Fibroblast of lung (primary cell): ENCODE measurements at places on chromosomes 6 and 20. TPM values are rescaled to one million over a fixed set of nuclear protein-coding genes. Genes with fewer than 3 reads are reported as not detected.

DNA sequence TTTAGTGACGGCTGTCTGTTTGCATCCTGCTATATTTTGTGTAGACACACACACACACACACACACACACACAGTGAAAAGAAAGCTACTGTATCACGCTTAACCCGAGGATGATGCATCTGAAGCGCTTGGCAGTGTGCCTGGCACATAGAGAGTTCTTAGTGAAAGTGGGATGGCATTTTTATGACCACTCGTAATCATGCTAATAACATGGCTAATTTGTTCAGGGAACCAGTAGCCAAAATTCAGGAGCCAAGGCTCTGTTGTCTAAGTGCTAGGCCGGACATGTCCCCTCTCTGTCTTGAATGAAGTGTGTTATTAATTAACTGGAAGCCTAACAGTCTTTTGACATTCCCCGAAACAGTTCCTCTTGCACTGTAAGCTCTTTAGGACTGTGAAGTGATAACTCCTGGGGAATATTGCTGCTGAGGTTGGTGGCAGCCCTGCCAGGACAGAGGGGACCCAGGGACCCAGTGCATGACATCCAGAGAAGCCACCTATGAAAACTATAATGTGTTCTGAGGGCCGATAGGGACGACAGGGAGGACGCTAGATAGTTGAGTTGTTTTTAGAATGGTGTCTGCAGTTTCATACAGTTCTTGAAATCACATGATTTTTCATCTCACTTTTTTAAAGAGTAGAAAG is 45.0 kb upstream of the IRF4 start:
- DNase-seq: peak; percentile 43

DNA sequence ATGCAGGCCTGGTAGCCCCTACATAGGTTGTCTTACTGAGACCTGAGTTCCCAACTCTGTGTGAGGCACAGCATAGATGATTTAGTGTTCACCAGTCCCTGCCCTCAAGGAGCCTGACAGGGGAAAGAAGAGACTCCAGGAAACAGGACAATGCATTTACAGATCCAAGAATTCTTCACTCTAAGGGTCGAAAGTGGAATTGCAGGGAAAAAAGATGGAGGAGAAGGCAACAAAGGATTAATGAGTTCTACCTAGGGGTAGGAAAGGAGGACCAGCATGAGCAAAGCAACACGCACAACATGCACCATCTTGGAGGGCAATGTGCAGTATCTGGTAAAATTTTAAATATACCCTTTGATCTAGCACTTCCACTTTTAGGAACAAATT is 5.9 kb downstream of the SPAG4 start:
- DNase-seq: no peak

DNA sequence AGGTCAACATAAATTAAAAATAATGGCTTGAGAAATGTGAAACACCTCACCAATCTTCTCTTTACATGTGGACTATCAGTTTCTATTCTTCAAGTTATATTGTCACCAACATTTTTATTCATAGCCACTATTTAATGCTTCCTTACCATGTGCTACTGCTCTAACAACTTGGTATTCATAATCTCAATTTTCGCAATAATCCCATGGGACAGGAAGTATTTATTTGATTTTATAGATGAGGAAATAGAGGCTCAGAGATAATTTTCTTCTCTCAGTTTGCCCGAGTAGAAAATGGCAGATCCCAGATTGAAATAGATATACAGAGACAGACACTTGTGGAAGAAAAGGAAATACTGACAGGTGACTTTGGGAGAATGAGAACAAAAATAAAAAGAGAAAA is 66.6 kb downstream of the FAM83B start:
- no peak for DNase-seq

- DNase-seq: no peak
These were observed 131.2 kb upstream of the CDYL start for GRCh38 chr6:4644996-4645395.

DNA sequence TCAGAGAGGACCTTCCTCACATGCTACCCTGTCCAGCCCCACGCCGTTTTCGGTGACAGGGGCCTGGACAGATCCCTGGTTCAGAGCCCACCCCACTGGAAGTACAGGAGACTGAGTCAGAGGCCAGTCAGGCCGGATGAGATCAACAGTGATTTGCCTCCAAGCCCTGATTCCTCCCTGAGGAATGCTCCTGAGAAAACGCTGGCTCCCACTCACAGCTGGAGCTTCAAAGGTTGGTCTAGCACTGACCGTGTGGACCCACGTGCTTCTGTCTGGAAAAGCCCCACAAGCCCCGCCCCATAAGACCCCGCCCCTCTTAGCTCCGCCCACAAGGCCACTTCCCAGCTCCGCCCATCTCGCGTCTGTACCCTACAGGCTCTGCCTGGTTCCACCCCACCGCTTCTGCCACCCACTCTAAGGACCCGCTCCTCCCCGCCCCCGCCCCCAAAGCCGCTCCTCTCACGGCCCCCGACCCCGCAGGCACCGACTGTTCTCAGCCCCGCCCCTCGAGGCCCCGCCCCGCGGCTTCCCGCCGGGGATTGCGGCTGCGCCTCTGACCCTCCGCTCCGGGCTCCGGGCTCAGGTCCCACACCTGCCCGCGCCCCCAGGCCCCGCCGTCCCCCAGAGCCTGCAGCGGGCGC is 64.9 kb upstream of the BHLHE23 start:
- DNase-seq: peak; percentile 11

DNA sequence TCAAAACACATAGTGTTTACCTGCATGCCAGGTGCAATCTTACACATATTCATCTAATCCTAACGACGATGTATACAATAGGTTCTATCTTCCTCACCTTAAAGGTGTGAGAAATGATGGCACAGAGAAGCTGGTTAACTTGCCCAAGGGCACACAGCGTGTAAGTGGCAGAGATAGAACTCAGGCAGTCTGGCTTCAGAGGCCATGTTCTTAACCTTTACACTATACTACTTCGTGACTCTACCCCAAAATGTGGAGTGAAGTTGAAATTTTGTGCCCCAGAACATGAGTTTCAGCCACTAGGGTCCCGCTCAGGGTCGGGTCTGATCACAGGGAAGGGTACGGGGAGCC is 584 bp downstream of the VPS52 start:
- DNase-seq: no peak

- DNase-seq: no peak
These were observed 52.9 kb downstream of the TINAG start for GRCh38 chr6:54361188-54361587.

DNA sequence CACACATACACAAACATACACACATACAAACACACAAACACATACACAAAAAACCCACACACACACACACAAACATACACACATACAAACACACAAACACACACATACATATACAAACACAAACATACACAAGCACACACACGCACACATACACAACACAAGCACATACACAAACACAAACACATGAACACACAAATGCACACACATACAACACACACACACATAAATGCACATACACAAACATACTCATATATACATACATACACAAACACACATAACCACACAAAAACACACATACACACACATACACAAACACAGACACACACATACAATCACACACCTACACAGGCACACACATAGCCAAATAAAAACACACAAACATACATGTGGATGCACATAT is 30.3 kb upstream of the THBS2 start:
- no peak for DNase-seq

- no peak for DNase-seq
These were observed 70.3 kb downstream of the ATG5 start for GRCh38 chr6:106255306-106255705.

GRCh38 chr20:63350597-63351325 is 10.4 kb downstream of the CHRNA4 start:
- DNase-seq: no peak

DNA sequence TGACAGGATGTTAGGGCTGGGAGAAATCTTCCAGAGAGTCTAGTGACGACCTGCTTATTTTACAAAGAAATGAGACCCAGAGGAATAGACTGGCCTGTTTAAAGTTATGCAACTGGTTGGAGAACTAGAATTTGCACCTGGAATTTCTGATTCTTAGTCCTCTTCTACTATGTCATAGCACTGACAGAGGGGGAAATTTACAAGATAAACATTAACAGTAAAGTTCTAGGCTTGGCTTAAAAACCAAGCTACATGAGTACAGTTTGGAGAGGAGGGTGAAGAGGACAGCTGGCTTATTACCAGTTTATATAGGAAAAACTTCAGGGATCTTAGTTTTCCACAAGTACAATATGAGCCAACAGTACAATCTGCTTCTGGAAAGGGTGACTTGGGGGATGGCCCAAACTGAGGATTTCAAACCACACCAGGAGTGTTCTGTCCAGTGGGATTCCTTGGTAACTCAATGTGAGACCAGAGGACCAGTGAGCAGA is 269.6 kb downstream of the CD109 start:
- no peak for DNase-seq

- DNase-seq: peak; percentile 1
These were observed 277.2 kb downstream of the FRK start for GRCh38 chr6:115783402-115784061.

DNA sequence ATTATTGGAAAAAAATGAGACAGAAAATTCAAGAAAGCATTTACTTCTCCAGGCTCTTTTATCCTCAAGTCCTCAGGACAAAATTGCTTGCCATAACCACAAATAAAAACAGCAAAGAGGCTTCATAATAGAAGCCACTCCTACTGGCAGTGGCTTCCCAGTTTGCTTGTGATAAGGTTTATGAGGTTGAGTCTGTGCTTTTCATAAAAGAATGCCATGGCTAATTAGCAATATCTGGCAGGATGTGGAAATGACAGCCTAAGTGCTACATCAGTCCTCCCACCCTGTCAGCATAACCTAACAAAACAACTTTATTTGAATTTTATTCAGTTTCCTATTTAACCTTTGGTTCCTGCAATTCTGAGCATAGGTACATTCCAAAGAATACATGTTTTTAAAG is 80.9 kb upstream of the HTR1E start:
- DNase-seq: no peak

GRCh38 chr6:15431762-15432483 is 186.1 kb downstream of the JARID2 start:
- DNase-seq: peak; percentile 79

DNA sequence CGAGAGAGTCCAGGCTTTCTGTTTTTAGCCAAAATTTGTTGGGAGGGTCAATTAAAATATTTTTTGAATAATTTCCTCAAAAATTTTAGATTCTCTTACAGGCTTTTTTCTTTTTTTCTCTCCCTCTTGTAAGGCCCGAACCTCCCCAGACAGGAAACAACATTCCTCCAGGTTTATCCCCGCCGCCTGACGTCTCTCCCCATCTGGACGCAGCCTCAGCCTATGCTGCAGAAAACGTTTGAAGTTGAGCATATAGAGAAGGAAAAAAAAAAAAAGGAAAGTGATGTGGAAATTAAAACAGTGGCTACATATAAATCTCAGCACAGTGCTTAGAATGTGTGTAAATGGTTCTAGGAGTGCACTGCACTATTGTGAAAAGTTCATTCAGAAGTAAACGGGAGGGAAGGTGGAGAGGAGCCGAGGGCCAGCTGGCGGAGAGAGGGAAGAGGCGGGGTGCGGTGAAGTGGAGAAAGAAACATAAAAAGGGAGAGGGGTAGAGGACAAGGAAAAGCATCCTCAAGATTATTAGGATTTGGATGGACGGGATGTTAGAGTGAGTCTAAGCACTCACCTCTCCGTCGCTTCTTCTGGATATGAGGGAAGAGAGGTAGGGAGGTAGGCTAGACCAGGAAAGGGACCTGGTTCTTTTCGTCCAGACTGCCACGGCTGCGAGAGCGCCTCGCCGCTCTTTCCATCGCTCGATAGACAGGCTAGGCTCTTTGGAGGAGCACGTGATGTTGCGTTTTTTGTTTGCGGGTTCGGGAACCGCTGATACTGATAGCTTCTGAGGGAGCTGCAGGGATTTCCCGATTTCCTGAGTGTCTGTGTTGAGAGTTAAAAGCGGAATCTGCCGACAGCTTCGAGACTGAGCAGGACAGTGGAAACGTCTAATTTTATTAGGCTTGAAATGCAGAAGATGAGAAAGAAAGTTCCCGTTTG is 98.7 kb downstream of the TRIM27 start:
- no peak for DNase-seq

GRCh38 chr6:15309611-15310283 is 63.9 kb downstream of the JARID2 start:
- DNase-seq: no peak

- peak; percentile 77 for DNase-seq
These were observed 59.2 kb upstream of the PRSS16 start for GRCh38 chr6:27188061-27188884.

GRCh38 chr20:10113746-10114145 is 79.0 kb downstream of the ANKEF1 start:
- DNase-seq: no peak

DNA sequence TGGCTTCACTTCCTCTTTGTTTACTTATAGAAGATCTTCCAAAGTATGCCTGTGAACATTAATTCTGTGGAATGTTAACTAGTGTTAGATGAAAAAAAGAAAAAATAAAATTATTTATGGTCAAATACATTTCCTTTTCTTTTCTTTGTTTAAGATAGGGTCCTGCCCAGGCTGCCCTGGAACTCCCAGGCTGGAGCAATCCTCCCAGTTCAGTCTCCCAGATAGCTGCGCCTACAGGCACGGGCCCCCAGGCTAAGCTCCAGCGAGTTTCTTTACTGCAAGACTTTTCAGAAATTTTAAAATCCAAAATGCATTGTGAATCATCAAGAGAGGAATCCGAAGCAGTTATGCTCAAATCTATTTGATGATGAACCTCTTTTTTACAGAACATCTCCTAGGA is 39.3 kb upstream of the IL20RA start:
- no peak for DNase-seq

- DNase-seq: peak; percentile 47
These were observed 212.0 kb upstream of the DTNBP1 start for GRCh38 chr6:15874821-15875220.

NRSN1 gene
- not detected in 2 replicates for polyA plus RNA-seq

TCP11 gene
- 0.16 and 0.24 TPM in 2 replicates for polyA plus RNA-seq

RPN2 gene
- polyA plus RNA-seq: 414 and 456 TPM in 2 replicates

ADAM33 gene
- 27.9 and 29.4 TPM in 2 replicates for polyA plus RNA-seq

ID1 gene
- polyA plus RNA-seq: 14.5 and 62.4 TPM in 2 replicates

SMOC2 gene
- polyA plus RNA-seq: 0.02 TPM in 1 of 2 replicates, not detected in the other

POLR1C gene
- 39.7 and 55.2 TPM in 2 replicates for polyA plus RNA-seq

C20orf202 gene
- polyA plus RNA-seq: not detected in 2 replicates

PNLDC1 gene
- 0.09 TPM in 1 of 2 replicates, not detected in the other for polyA plus RNA-seq

POLR1H gene
- polyA plus RNA-seq: 21.1 and 25.0 TPM in 2 replicates

CST4 gene
- polyA plus RNA-seq: 0.16 TPM in 1 of 2 replicates, not detected in the other
